ENCODE measurements at places on chromosomes 2 and 18. TPM values are rescaled to one million over a fixed set of nuclear protein-coding genes. Genes with fewer than 3 reads are reported as not detected.

Gene MSH6
- 30.9 TPM for total RNA-seq

Gene MCFD2
- 31.3 TPM for total RNA-seq

Gene PUS10
- total RNA-seq: 3.6 TPM

Gene CREG2
- not detected for total RNA-seq

Gene IFIH1
- total RNA-seq: 78.0 TPM

Gene SERPINB5
- total RNA-seq: not detected

Gene ERBB4
- total RNA-seq: not detected

Gene GALNT5
- total RNA-seq: under 0.01 TPM

Measured in mononuclear cell (primary cell).